Activated T-cell treated with anti-CD3 and anti-CD28 coated beads, Interleukin-2, amount 50 U/mL, for 4 hours (primary cell): ENCODE measurements at places on chromosomes 4 and X.

GRCh38 chrX:73562984-73563737 lies at the start of gene CHIC1:
CHIC1 (plus strand) TSS chrX:73563197; CDS start chrX:73563285, 88 bp downstream.
- peak; percentile 53 for DNase-seq

- no peak for DNase-seq
Measured at GRCh38 chr4:105710678-105711077, 2.1 kb downstream of the GSTCD start.

DNA sequence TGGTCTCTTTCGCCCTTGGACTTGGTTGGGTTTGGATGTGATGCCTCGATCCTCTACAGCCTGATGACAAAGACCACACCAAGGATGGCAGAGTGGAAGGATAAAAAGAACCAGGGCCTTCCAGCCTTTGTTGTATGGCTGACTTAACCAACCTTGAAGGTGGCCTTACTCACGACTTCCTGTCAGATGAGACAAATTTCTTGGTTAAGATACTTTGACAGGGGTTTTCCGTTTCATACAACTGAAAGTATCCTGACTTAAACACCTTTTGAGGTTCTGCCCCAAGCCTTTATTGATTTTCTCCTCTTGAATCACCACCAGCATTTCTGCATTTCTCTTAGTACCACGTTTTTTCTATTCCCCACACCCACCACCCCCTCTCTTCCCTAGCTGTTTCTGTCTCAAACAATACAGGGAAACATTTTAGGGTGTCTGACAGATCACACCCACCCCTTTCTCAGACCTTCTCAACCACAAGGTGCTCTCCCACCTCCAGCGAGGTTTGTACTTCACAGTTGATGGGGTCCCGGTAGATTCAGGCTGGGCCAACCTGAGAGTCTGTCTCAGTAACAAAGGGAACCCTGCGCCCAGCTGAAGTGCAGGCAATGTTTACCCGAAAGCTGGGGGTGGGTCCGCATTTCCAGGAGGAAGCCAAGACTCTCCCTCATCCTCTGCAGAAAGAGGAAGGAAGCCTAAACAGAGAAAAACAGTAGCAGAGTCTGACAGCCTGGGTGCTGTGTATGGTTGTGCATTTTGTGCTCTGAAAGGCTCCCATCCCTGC lies 5.0 kb upstream of the TSPAN5 start:
- peak; percentile 60 for DNase-seq

- no peak for DNase-seq
Measured at GRCh38 chr4:91502365-91502764, 801.4 kb upstream of the GRID2 start.

DNA sequence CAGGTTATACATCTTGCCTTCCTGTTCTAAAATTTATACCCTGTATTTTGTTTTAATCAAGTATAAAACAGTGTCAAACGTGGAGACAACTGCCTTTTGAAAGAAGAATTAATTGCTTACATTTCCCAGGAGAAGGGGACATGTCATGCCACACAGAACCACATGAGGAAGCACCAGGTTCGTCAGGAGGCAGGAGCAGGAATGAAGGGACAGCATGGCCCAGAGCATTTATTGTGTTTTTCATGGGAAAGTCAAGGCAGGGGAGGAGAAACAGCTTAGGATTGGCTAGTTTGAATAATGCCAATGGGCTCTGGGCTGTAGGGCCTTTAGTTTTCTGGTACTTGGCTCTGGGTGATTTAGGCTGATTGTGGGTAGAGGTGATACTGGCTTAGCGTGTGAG lies 203.7 kb downstream of the CFAP299 start:
- DNase-seq, result no peak

DNA sequence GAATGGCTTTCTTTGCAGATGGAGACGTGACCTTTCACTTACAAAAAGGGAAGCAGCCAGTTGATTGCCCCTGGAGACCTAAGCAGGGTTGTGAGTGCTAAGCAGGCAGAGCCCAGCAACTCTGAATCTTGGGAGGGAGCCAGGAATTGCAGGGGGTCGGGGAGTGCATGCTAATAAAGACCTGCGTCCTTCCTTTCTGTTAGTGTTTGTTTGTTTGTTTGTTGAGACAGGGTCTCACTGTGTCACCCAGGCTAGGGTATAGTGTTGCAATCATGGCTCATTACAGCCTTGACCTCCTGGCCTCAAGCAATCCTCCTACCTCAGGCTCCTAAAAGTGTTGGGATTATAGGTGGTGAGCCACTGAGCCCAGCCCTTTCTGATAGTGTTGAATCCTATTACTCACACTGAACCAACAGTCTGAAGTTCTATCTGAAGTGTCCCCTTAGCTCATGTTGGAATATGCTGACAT lies 137.4 kb downstream of the CEP135 start:
- no peak for DNase-seq

GRCh38 chr4:57446266-57446665 lies 336.1 kb upstream of the IGFBP7 start:
- no peak for DNase-seq

DNA sequence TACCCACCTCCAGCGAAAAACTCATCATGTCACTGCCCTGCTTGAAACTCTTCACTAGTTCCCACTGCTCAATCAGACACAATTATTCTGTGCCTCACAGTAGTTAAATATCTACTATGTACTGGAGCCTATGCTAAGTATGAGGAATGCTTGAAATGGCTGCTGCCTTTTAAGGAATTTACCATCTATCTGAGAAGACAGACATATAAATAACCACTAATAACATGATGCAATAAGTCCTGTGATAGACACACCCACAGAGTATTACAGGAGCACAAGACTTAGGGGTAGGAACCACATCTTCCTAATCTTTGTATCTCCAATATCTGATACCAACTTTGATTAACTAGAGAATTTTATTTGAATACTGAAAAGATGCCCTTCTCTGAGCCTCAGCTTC lies 21.1 kb downstream of the SLC25A53 start:
- no peak for DNase-seq

- no peak for DNase-seq
Measured at GRCh38 chr4:173211838-173212237, 43.2 kb downstream of the GALNT7 start.

DNA sequence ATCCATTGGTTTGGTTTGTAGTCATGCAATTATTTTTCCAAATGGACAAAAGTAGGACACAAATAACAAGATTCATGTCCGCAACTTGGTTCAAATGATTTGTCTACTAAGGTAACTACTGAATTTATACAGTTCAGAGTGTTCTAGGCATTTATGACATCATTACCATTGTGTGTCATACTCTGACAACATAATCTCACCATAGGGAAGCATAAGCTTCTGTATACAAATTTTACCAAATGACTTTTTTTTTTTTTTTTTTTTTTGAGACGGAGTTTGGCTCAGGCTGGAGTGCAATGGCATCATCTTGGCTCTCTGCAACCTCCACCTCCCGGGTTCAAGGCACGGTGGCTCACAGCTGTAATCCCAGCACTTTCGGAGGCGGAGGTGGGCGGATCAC lies at the start of gene CXorf66:
Gene CXorf66 (minus strand): TSS at position 101 of the 400 bp plus-strand sequence. CDS start 25 bp downstream, at position 76.
- no peak for DNase-seq

DNA sequence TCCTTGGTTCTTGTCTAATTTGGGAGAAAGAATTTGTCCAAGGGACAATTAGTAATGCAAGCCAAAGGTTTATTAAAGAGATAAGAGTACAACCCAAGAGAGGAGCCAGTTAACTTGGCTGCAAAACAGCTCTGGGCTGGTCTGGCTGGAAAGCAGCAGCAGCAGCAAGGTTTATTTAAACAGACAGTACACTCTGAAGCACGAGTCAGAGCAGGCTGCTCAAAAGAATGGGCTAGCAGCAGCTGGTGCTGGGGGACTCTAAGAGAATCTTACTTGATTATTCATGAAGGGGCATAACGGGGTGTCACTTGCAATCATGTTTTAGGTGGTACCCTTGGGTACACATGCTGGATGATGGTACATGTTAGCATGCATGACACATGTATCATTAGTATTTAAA lies 17.1 kb upstream of the CT47C1 start:
- DNase-seq, result no peak

GRCh38 chr4:28436191-28437080 lies 1575.8 kb downstream of the STIM2 start:
- DNase-seq, result no peak

- no peak for DNase-seq
Measured at GRCh38 chr4:180710628-180711337, 1532.4 kb upstream of the TENM3 start.

GRCh38 chrX:19089555-19090040 lies 32.7 kb downstream of the ADGRG2 start:
- no peak for DNase-seq

GRCh38 chrX:13719192-13719856 lies 15.1 kb downstream of the TRAPPC2 start:
- no peak for DNase-seq

GRCh38 chrX:51894697-51895336 lies 1.4 kb downstream of the MAGED1 start:
- no peak for DNase-seq

- no peak for DNase-seq
Measured at GRCh38 chrX:22691966-22692565, 307.7 kb upstream of the DDX53 start.

- DNase-seq, result no peak
Measured at GRCh38 chrX:130869239-130869638, 33.8 kb downstream of the ENOX2 start.

- no peak for DNase-seq
Measured at GRCh38 chr4:25818371-25818871, 44.4 kb downstream of the SEL1L3 start.

- no peak for DNase-seq
Measured at GRCh38 chr4:137608085-137608484, 75.8 kb upstream of the PCDH18 start.

GRCh38 chrX:125205918-125206665 lies 113.6 kb upstream of the TEX13C start:
- no peak for DNase-seq

- DNase-seq, result no peak
Measured at GRCh38 chr4:73308286-73308685, 49.7 kb upstream of the ANKRD17 start.

- DNase-seq, result no peak
Measured at GRCh38 chr4:52641854-52642563, 17.1 kb downstream of the USP46 start.

DNA sequence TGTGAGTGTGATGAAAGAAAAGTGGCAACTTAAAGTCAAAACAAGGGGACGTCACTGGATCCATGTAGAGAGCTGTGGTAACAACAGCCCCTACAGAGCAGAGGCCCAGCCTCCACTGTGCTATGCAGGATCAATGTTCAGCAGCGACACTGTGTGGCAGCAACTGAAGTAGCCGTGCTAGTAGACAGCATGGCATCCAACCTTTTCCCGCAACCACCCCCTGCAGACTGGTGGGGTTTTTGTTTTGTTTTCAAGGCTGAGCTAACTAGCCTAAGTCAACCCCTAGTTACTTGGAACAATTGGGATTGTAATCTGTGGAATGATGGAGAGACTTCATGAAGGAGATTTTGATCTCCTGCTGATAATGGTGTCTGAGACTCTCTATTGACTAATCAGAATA lies 44.4 kb upstream of the PPARGC1A start:
- no peak for DNase-seq

GRCh38 chr4:131337936-131338335 lies 1811.2 kb upstream of the PCDH10 start:
- no peak for DNase-seq

- no peak for DNase-seq
Measured at GRCh38 chr4:56181140-56181953, 205.9 kb downstream of the AASDH start.

- DNase-seq, result no peak
Measured at GRCh38 chr4:87399148-87399547, 8.2 kb upstream of the HSD17B11 start.

DNA sequence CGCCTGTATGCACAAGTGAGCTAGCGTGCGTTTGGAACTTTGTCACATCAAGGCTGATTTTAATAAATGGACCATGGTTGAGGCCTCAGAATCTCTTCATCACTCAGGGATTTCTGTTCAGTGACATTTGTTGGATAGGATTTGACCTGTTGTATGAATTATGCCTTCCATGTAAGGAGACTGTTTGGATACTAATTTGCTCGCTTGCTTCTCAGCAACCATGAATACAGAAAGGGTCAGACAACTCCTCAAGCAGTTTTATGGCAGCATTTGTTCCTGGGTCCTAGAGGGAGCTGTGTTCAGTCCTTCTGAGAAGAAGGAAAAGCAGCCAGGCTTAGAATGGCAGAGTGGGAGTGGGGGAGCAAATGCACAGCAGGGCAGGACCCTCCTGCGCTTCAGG lies 269.7 kb upstream of the LCORL start:
- no peak for DNase-seq

GRCh38 chr4:112280386-112281056 lies 5.2 kb downstream of the TIFA start:
- no peak for DNase-seq

DNA sequence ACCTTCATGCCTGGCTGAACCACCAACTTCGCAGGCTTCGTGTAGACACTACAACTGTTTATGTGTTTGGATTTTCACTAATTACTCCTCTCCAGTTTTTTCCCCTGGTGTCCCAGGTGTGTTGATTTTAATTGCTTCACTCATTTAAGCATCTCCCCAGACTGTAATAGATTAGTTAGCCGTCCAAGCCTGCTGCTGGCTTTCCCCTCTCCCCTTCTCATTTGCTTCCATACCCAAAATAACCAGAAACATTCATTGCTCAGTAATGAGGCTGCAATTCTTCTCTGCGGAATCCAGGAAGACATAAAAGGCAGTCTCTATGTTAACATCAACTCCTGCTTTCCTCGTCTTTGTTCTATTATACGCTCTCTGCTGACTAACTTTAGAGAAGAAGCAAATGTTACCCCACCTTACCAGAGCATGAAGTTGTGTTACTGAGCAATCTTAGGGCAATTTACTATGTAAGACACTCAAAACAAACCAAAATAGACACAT lies 37.9 kb upstream of the SCRG1 start:
- no peak for DNase-seq

GRCh38 chr4:112252234-112252633 lies 20.6 kb downstream of the AP1AR start:
- no peak for DNase-seq

GRCh38 chr4:158649111-158649680 lies 22.5 kb downstream of the C4orf46 start:
- DNase-seq, result no peak

GRCh38 chr4:16897991-16898827 lies at the start of gene LDB2:
LDB2 (minus strand) TSS chr4:16898645.
- no peak for DNase-seq

DNA sequence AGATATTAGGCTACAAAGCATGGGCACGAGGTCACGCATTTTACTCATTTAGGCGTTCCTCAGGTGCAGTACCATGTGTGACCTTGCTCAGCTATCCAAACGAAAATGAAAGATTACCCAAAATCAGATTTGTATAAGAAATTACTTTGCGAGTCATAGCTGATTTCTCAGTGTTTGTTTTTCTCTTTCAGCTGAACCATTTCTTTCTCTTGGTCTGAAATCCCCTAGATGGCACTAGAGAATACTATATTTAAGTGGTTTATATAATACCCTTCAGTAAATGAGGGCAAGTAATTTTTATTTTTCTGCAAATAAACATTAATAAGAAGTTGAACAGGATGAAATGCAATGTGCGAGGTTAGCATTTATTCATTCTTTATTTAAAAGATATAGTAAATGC lies 496.6 kb downstream of the STIM2 start:
- DNase-seq, result no peak
